HL-60 (cell line): ENCODE measurements at places on chromosomes 2 and 18.

- DNase-seq = no peak
Observed at GRCh38 chr2:199469514-199470360, 12.0 kb upstream of the SATB2 start.

- DNase-seq = no peak
Observed at GRCh38 chr2:41869542-41870264, 178.1 kb upstream of the PKDCC start.

DNA sequence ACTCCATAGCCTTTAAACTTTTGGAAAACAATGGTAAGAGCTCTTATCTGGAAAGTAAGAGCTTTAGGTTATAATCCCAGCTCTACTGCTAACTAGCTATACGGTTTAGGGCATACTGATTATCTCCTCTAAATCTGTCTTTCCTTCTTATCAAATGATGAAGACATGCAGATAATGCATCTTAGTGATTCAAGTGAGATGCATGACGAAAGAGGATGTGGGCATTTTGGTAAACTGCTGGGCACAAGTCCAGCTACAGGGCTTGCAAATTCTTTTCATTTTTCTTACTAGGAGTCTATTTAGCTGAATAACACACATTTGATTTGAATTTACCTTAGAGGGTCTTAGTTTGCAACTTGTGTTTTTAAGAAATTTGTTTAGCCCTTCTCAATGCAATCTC is 1604.8 kb upstream of the ZEB2 start:
- DNase-seq = no peak

GRCh38 chr2:216480221-216480620 is 18.4 kb upstream of the RPL37A start:
- no peak for DNase-seq

DNA sequence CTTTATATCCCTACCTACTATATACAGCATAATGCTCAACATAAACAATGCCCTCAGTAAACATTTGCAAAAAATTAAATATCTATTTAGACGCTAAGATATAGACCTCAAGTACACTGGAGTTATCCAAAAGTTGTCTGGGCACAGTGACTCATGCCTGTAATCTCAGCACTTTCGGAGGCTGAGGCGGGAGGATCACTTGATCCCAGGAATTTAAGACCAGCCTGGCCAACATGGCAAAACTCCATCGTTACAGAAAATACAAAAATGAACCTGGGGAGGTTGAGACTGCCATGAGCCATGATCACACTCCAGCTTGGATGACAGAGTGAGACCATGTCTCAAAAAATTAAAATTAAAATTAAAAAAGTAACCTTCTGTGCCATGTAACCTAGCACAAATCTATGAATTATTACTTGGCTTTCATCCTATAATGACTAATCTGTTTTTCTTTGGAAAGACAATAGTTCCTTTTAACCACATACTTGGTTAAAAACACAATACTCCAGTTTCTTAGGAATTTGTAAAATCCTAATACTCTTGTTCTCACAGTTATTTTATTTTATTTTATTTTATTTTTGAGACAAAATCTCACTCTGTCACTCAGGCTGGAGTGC is 6.7 kb upstream of the TNFAIP6 start:
- no peak for DNase-seq

GRCh38 chr2:172928756-172929155 is 146.9 kb upstream of the MAP3K20 start:
- no peak for DNase-seq
